ENCODE measurements at places on chromosomes 12 and 14.

DNA sequence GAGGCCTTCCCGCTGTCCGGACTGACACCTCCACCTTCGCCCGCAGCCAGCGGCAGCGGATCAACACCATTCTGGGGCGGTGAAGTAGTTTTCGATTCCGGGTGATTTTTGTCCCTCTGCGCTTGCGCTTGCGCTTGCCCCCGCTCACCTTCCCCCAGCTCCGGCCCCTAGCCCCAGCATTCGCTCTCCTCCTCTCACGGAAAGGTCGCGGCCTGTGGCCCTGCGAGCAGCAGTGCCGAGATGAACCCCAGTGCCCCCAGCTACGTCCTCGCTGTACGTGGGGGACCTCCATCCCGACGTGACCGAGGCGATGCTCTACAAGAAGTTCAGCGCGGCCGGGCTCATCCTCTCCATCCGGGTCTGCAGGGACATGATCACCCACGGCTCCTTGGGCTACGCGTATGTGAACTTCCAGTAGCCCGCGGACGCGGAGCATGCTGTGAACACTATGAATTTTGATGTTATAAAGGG is 22.7 kb upstream of the SRGAP1 start:
- peak; percentile 47 for DNase-seq

DNA sequence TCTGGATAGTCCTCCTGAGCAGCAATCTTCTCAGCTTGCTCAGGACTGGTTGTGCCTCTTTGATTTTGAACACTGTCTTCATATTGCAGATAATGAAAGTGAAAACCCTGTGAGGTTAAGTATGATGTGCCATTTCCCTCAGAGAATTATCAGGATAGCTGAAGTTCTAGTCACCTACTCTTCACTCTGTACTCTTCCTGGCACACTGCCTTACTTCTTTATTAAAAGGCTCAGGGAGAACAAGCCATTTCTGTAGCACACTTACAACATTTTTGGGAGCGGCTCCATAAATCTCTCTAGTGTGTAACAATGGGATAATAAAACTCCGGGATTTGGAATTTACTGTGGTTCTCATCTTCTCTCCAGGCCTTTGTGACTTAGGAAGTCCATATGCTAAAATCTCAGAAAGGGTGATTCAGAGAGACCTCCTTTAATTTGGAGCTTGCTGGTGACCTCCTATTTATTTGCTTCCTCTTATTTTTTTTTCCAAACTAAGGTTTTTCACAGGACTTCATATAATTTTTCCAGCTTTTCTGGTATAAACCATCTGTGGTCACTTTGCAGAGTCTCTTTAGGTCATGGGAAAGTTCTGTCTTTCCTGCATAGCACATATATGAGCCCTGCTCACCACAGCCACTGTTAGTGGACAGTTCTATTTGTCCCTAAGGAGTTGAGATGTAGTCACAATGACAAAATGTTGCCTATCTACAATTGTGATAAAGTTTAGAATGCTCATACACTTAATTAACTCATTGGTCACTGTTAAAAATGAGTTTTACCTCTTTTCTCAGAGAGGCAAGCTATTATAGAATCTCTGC is 53.5 kb upstream of the LDHB start:
- DNase-seq = peak; percentile 56

DNA sequence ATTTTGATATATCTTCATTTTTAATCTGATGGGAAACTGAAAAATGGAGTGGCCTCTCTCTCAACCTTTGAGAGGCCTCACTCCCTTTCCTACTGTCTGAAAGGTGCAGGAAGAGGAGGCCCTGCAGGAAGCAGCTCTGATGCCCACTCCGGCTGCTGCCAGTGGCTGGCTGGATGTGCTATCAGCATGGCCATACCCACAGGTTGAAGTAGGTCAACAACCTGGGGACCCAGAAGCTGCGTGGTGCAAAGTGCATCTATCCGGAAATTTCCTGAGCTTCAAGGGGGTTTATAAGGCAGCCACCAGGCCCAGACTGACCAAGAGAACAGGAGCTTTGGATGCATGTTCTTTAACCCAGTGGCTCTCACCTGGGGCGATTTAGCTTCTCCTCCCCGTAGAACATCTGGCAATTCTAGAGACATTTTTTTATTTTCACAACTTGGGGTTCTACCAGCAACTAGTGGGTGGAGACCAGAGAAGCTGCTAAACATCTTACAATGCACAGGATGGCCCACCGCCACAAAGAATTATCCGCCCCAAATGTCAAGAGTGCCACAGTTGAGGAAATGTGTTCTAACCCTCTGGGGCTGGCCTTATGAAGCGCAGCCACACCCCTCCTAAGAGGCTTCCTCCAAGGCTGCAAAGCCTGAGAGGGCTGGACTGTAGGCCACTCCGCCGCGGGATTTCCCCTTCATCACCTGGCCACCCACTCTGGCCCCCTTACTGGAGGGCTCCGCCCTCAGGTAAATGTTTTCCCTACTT is 8.2 kb upstream of the BATF start:
- DNase-seq = no peak

GRCh38 chr14:44791730-44792129 is 170.0 kb downstream of the KLHL28 start:
- DNase-seq = no peak

GRCh38 chr12:30840715-30841114 is 85.8 kb upstream of the TSPAN11 start:
- no peak for DNase-seq

GRCh38 chr14:98769326-98769725 is 502.7 kb downstream of the BCL11B start:
- no peak for DNase-seq

DNA sequence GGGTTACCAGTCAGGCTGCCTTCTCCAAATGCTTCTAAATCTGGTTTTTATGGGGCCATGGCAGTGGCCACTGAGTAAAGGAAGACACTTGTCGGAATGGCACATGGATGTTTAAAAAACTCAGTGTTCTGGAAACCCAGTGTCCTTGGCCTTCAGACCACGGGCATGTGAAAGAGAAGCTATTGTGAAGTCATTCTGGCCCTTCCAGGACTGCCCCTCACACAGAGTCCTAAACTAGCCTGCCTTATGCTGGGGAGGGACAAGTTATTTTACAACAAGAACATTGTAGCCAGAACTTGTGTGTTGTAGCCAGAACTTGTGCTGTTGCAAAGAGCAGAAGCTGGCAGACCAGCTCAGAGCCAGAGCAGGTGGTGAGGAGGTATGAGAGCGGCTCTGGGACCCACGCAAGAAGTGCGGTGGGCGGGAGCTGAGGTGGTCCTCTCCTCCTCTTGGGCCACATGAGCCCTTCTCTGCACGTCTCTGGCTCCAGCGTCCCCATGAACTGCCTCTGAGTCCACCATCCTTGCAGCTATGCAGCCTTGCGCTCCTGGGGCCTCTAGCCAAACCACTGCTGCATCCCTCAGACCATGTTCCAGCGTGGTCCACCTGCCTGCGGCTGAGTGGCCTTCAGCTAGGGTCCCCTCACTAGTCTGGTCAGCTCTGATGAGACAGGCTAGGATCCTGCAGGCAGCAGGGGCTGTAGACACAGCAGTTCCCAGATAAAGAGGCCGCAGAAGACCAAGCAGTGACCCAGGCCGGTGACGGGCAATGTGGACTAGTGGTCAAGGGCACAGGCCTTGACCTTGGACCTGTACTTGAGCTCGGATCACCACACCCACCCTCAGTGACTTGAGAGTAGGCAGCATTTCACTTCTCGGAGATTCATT is 32.5 kb downstream of the MMAB start:
- no peak for DNase-seq

DNA sequence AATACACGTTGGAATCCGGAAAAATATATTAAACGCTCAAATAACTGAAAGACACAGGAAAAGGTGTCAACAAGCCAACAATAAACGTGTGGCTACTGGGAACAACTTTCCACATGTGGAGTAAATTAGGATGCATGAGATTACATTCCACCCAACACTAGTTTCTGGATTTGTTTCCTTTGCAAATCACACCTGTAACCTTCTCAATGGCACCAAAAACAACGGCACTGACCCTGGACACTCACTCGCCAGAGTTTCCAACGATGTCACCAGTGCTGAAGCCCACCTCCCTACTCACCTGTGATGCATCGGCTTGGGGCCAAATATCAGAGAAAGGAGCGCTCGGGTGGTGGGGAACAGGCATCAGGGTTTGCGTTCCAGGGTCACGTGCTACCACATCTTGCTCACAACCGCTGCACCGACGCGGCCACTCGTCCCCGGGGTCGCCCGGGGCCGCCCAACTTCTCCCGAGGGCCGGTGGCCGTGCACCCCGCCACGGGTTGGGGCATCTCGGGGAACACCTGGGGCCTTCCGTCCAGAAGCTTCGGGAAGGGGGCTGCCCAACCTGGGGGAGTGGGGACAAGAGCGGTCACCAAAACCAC is 629 bp downstream of the PRDM4 start:
- DNase-seq = no peak

DNA sequence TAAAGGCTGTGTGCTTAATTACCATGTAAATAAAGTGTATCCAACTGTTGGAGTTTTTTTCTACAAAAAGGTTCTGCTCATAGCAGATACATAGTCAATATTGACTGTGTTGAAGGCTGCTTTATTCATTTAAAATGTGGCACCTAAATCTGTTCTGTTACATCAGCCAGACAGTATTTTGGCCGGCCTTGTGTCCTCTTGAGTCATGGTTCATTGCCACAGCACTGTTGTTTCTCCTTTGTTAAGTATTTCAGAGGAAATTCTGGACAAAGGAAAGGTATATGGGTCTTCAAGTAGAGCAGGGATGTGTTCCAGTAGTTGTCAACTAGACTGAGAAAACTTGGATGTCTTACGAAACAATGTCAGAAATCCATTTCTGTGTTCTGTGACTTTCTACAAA is 95.5 kb downstream of the SLC38A6 start:
- peak; percentile 62 for DNase-seq

- no peak for DNase-seq
Observed at GRCh38 chr12:57740656-57741412, 2.3 kb upstream of the AGAP2 start.

DNA sequence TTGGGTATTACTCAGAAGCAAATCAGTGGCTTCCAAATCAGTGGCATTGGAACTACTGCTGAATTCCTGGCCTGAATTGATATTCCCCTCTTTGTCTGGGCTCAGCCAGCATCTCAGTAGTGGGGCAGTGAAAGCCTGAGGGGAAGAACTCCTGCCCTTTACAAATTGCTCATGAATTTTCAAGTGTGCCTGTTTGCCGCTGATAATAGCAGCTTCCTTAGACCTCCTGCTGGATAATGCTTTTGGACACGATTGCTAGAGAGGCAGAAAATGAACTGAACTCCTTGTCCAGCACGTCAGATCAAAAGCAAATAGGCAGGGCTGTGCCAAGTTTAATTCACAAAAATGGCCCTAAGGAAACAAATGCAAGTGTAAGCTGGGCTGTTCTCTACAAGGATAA is 91.3 kb upstream of the GZMB start:
- no peak for DNase-seq

GRCh38 chr14:29548948-29549370 is 378.7 kb downstream of the PRKD1 start:
- DNase-seq = peak; percentile 72

GRCh38 chr14:97385727-97386126 is 588.5 kb downstream of the VRK1 start:
- no peak for DNase-seq

GRCh38 chr12:52370926-52371608 is 3.8 kb upstream of the KRT85 start:
- peak; percentile 68 for DNase-seq

- peak; percentile 96 for DNase-seq
Observed at GRCh38 chr14:35374263-35374712, 30.3 kb downstream of the NFKBIA start.

GRCh38 chr14:51002406-51002999 is 58.2 kb upstream of the PYGL start:
- no peak for DNase-seq

GRCh38 chr12:116588390-116589028 is 29.3 kb downstream of the MAP1LC3B2 start:
- no peak for DNase-seq

DNA sequence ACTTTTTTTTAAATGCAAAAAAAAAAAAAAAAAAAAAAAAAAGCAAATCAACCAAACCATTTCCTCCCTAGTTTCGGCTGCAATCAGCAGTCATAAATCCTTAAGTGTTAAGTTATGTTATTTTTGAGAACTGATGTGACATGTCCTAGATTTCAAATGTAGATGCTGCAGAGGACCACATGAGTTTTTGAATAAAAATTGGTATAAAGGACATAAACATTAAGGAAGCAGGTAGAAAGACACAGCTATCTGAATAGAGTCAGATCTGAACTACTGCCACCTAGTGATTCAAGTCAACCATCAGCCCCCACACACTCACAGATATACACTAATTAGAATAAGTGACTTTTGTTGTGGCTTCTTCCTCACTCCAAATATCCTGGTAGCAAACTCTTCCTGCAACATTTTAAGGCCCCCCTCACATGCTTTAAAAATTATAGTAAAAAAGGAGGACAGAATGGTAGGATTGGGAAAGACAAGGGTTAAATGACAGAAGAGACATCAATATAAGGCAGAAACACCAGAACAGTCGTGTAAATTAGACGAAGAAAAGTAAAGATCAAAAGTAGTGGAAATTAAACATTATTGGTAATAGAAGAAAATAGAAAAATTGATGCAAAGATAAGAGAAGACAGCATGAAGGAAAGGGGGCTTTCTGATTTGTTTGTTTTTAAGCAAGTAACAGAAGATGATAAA is 394.5 kb upstream of the ATP2B1 start:
- peak; percentile 37 for DNase-seq

GRCh38 chr12:13233830-13234641 is 37.5 kb downstream of the EMP1 start:
- peak; percentile 66 for DNase-seq

DNA sequence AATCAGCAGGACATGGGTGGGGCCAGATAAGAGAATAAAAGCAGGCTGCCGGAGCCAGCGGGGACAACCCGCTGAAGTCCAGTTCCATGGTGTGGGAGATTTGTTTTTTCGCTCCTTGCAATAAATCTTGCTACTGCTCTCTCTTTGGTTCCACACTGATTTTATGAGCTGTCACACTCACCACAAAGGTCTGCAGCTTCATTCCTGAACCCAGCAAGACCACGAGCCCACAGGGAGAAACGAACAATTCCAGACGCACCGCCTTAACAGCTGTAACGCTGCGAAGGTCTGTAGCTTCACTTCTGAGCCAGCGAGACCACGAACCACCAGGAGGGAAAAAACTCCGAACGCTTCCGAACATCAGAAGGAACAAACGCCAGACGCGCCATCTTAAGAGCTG is 2.8 kb upstream of the CNIH1 start:
- DNase-seq = peak; percentile 50
